Umbilical cord (tissue), 2 donors: ENCODE measurements at places on chromosomes 2 and 18. TPM values are rescaled to one million over a fixed set of nuclear protein-coding genes. Genes with fewer than 3 reads are reported as not detected.

Gene NTSR2
- total RNA-seq = not detected

Gene EDAR
- 1.2 TPM for total RNA-seq

Gene USP37
- 46.0 TPM for total RNA-seq

Gene SGPP2
- total RNA-seq = 1.2 TPM

Gene DSG4
- total RNA-seq = 0.24 TPM

Gene CENPA
- 4.1 TPM for total RNA-seq

DNA sequence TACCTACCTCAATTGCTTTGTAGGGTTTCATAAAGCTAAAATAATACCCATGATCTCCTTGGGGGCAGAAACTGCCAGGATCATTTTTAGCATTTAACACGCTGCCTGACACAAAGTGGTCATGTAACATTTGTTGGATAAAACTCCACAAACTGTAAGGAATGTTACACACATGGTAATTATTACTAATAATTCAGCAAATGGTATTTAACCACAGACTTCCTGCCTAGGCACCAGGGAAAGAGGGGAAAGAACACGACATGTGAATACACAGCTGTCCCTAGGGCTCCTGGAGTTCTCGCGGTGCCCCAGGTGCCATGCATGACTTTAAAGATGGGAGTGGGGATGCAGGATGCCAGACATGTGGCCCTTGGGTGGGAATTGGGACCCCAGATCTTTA, 43.5 kb downstream of the ASAP2 start:
- DNase-seq = no peak

DNA sequence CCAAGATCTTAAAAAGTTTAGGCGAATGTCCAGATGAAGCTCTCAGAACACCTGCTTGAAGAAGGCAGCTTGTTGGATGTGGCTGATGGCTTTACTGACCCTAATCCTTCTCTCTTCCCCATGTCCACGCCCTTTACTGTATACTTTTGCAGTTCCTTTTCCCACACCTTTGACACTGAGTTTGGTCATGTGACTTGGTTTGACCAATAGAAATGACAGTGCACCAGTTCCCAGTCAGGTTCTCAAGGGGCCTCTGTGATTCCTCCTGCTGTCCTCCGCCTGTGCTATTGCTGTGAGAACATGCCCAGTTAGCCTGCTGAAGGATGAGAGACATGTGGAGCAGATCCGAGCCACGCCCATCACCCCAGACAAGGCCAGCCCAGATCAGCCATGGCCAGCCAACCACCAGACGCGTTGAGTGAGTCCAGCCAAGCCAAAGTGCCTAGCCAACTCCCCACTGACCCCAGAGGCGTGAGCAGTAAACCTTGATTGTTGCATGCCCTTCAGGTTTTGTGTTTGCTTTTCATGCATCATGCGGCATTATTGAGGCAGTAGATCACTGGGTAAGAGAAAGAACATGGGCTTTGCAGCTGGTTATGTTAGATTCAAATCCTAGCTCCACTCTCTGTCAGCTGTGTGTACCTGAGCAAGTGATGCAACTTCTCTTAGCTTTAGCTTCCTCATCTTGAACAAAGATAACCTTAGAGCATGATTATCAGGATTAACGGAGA, 258.0 kb upstream of the SIX2 start:
- DNase-seq = no peak

DNA sequence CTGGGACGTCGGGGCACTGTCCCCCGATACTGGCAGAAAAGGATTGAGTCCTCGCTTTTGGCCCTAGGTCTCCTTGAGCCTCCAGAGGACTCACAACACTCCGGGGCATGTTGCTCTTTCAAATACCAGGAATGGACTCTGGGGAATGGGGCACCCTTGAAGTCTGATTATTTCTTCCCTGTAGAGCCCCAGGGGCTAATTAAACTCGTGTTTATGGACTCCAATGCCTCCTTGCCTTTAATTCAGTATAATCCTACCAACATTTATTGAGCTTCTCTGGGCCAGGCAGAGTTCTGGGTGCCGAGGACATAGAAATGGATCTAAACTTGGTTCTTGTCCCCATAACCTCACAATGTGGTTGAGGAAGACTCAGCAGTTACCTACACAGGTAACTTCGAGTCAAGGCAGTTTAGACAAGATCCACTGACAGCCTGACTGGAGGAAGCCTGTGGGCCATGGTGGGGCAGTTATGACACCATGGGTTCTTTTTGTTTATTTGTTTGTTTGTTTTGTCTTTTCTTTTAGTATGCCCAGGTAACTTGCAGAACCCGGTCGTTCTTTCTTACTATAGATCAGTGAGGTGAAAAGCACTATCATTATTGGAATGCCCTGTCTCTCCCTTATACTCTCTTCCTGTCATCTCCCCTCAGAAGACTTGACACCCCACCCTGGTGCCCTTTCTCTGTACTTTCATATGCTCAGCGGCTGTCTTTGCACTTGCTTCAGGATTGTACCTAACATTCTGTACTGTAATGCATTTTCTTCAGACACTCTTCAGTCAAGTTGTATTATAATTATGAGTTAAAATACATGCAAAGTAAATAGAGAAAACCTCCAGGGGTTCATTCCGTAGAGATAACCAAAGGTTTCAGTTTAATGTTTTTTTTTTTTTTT, 3.2 kb downstream of the CFLAR start:
- DNase-seq = peak; percentile 40

- no peak for DNase-seq
These were observed 344.5 kb upstream of the ID2 start for GRCh38 chr2:8337321-8337720.

DNA sequence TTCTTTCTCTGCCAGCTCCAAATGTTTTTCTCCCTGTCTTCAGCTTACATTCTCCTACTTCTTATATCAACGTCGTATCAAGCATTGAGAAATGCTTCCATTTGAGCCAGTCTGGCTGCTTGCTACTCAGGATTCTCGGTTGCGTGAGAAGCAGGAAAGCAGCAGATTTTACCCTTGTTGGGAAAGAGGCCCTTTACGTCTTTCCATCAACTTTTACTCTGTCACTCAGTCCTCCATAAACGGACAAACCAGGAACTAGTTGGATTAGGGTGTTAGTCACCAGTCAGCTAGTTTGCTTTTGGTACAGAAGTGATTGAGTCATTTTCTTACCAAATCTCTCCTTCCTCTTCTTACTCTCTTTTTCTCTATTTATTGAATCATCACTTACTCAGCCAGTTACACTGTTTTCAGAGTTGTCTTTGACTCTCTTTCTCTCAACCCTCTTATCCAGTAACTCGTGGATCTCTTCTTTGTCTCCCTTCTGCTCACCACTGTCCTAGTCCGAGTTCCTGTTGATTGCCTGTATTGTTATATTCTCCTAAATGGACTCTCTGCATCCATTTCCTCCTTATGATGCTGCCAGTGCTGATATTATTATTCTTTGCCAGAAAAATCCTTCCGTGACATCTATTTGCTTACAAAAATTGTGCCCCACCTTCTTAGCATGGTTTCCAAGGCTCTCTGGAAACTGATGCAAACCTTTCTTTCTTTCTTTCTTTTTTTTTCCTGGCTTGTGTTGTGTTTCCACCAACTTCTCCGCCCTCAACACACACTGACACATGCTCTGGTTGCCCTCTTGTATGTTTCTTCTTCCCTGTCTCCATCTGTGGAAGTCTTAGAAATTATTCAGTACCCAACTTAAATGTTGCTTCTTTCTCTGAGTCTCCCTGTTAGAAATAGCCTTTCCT, 61.5 kb downstream of the VRK2 start:
- DNase-seq = no peak

DNA sequence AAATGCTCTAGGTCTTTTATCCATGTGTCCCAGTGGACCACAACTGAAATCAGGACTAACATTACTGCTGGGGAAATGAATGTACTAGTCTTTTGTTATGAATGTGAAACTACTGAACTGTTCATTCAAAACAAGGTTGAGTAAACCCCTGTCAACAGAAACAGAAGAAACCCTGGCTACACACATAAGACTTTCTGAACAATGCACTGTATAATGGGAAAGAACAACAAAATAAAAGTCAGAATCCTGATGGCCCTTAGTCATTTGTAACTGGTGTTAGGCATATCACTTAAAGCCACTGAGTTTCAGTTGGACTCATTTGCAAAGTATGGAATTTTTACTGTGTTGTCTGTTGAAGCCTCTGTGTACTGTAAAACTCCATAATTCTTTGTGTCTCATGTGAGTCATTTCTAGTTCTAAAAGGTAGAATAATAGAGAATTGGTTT, 77.0 kb upstream of the UBXN4 start:
- no peak for DNase-seq

DNA sequence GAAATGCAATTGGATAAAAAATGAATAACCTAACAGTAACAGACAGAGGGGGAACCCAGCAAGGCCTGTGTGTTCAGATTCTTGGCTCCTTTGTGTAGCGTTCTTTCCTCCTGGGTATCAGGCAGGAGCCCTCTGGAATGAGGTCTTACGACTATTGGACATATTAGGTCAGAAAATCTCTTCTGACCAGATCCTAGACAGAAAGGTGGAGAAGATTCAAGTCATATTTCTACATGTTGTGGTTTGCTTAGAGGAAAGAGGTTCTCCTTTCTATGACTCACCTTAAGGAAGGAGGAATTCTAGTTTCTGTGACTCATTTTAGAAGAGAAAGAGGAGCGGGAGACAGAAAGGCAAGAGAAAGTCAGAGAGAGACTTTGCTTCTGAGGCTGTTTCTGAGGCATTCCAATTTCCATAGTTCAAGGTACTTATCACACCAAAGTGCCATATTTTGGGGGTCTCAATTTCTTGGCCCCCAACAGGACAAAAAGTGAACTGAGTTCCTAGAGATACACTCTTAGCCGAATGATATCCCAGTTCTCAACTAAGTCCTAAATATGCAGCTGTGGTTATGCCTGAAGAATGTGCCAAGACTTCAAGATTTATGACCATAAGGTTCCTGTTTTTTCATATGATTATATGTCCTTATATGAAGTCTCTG, 618.6 kb downstream of the ZEB2 start:
- DNase-seq = peak; percentile 58

DNA sequence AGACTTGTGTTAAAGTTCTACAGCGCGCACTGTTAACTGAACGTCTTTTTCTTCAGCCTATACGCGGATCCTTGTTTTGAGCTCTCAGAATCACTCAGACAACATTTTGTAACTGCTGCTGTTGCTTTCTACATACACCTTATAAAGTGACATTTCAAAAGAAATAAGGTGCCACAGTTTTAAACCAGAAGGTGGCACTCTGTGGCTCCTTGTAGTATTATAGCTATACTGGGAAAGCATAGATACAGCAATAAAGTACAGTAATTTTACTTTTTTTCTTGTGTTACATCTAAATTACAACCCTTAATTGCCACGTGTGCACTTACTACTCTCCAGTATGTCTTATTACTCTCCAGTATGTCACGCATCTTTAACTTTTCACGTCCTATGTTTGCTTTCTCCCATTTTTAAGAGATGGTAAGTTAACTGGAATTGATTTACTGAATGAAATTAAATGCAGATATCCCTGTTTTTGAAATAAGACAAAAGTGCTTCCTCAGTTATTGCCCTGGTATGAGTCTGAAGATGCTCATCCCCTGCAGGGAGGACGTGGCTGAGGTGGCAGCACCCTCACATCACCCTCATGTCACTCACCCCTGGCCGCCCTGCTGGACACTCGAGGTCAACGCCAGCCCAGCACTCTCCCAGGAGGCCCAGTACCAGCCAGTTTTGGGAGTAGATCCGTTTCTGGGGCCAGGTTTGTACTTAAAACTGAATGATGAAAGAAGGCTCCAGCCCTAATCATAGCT, 37.8 kb downstream of the GORASP2 start:
- DNase-seq = no peak

GRCh38 chr2:98180456-98180855, 93.5 kb downstream of the VWA3B start:
- DNase-seq = no peak

DNA sequence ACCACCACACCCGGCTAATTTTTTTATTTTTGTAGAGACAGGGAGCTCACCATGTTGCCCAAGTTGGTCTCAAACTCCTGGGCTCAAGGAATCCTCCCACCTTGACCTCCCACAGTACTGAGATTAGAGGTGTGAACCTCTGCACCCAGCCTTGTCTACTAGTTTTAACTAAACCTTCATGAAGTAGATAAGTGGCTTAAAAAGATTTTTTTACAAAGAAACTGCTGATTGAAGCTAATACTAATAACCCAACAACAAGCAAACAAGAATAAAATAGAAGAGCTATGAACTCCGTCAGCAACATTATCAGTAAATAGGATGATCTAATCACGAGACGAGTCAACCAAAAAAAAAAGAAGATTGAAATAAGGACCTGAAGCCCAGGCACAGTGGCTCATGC, 18.8 kb downstream of the NDUFB3 start:
- no peak for DNase-seq

GRCh38 chr18:45877403-45877802, 51.9 kb downstream of the SIGLEC15 start:
- DNase-seq = no peak

DNA sequence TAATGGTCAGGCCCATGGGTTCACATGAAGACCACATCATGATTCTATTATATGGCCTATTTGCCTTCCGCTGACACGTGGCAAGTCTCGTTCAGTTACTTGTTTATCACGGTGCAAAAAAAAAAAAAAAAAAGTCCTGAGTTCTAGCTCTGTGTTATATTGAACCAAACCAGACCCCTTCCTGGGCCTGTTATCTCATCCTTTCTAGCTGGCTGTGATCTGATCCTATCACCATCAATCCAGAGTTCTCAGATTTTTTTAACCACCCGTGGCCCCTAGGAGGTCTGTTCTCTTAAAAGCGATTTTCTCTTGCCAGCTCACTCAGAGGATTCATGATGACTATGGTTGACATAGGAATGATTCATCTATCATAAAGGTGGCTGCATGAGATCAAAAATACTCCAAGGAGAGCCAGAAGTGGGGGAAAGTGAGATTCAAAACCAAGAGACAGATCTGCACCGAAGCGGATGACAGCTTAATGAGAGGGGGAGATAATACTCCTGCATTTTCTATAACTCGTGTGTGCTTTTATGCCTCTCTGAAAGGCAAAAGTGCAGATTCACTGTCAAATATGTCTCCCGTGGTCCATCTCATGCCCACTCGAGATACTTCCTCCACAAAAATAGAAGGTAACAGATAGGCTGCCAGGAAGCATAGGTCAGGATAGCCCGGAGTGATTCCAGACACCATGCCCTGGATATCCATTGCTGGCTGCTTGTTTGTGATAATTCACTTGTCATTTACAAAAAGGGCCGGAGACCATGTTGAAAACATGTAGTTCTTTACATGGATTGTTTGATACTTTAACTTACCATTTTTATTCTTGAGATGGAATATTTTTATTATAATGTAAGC, 505.7 kb upstream of the KLHL29 start:
- DNase-seq = no peak
